ENCODE measurements at places on chromosomes 5 and 9.

- DNase-seq = peak; percentile 62
These were observed 29.8 kb upstream of the FABP6 start for GRCh38 chr5:160199410-160199911.

DNA sequence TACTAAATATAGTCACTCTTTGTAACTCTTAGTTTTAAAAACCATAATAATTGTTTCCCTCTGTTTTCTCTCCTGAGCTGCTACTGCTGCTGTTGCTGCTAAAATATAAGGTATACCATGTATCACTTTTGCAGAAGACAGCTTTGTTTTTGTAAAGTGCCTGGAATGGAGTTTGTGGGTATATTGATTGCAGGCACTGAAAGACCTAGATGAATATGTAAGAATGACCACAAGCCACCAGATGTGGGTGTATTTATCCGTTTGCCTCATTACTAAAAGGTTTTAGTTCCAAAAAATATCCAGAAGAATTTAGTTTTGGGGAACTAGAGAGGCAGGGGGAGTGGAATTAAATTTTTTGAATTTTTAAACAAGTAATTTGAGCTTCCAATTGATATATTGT lies 151.1 kb upstream of the CDKN2B start:
- DNase-seq = no peak

GRCh38 chr5:17089001-17089400 lies 128.4 kb upstream of the BASP1 start:
- no peak for DNase-seq

DNA sequence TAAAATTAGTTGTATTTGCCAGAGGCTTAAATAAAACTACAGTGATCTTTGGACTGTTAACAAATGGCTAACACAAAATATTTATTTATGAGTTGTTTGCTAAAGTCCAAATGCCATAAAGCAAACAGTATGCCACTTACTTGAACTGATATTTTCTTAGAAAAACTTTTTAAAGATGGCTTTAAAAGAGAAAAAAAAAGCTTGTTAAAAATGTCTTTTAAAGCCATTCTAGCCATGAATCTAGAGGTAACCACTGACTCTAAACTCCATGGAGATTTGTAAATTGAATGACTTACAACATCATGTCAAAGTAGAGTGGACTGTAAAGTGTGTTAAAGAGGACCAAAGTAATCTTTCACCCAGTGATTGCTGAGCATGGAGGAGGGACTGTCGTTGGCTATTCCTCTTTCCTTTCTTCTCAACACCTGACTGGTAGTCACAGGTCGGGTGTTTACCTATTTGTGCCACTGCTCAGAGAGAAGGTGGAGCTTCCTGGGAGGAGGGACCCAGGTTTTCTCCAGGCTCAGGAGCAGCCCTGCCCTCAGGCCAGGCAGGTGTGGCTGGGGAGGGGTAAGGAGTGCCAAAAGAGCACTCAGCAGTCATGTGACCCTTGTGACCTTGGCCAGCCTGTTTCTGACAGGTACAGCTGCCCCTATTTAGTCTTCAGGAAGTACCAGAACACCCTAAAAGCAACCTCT lies 69.1 kb upstream of the TJP2 start:
- no peak for DNase-seq

DNA sequence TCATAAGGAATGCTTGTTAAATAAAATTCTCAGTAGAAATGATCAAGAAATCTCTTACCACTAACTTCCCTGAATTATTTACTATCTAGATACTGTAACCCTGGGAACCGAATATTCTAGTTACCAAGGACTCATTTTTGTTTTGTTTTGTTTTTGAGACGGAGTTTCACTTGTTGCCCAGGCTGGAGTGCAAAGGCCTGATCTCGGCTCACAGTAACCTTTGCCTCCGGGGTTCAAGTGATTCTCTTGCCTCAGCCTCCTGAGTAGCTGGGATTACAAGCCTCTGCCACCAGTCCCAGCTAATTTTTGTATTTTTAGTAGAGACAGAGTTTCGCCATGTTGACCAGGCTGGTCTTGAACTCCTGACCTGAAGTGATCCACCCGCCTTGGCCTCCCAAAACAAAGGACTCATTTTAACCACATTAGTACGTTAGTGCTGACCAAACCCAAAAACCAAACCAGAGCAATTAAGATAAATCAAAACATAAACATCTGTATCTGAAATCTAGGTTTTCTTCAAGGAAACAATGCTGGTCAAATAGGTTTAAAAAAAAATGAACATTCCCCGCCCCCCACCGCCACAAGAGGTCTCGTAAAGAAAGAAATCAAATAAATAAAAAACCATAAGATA lies 3.7 kb downstream of the TXN start:
- DNase-seq = no peak

DNA sequence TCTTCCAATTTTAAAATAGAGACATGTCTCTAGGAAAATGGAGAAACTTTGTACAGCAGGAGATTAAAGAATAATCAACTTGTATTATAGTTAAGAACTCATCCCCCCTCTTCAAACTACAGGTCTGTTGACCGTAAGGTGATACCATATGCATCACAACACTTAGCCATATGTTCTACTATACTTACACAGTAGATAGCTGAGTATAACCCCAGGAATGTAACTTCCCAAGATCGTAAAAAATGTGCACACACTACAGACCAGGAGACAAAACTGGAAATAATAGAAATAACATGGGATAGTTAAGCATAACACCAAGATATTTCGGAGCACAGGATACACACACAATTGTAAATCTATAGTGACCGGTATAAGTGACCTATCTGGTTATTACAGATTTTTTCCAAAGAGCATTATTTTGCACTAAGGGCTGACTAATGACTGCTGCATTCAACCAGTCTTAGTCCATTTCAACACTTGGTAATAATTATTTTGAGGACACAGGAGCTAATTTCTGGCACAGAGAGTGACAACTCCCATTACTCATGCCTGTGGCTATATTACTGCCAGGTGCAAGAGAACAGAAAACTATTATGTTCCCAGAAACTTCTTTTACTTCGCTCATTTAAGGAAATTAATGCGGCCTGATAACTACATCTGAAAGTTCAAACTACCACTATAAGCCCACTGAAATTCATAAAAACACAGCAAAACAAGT lies 15.4 kb upstream of the ZNF622 start:
- DNase-seq = no peak

DNA sequence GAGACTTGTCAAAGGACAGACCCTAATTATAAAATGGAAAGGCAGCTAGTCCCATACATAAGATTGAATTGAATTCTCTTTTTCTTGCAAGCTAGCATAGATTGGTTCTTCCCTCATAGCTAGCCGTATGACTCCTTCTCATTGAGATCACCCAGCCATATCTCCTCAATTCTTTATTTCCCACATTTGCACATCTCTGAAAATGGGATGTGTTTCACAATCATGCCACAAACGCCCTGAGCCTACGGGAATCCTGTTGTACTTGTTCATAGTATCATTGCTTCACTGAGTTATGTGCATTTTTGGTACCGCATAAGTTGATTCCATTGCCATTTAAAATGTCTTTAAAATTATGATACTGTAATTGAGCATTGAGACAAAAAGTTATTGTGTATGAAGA lies 90.5 kb downstream of the PCSK1 start:
- no peak for DNase-seq

GRCh38 chr9:132551556-132551955 lies 30.9 kb upstream of the BARHL1 start:
- no peak for DNase-seq

DNA sequence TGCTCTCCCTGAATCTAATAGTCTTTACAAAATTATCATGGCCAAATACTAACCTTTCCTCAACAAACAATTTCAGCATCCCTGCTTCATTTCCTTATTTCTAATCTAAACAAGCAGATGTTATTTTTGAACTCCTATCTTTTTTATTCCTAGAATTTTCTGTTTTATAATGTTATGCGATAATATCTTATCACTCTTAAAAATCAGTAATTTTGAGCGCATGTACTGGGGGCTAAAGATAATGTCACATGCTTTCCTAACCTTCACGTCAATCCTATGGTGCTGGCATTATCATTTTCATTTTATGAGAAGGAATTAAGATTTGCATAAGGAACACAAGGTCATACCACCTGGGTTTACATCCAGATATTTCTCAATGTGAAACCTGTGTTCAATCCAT lies 648.0 kb downstream of the BRINP1 start:
- no peak for DNase-seq

- DNase-seq = no peak
These were observed 3.1 kb upstream of the DBH start for GRCh38 chr9:133632806-133633680.

DNA sequence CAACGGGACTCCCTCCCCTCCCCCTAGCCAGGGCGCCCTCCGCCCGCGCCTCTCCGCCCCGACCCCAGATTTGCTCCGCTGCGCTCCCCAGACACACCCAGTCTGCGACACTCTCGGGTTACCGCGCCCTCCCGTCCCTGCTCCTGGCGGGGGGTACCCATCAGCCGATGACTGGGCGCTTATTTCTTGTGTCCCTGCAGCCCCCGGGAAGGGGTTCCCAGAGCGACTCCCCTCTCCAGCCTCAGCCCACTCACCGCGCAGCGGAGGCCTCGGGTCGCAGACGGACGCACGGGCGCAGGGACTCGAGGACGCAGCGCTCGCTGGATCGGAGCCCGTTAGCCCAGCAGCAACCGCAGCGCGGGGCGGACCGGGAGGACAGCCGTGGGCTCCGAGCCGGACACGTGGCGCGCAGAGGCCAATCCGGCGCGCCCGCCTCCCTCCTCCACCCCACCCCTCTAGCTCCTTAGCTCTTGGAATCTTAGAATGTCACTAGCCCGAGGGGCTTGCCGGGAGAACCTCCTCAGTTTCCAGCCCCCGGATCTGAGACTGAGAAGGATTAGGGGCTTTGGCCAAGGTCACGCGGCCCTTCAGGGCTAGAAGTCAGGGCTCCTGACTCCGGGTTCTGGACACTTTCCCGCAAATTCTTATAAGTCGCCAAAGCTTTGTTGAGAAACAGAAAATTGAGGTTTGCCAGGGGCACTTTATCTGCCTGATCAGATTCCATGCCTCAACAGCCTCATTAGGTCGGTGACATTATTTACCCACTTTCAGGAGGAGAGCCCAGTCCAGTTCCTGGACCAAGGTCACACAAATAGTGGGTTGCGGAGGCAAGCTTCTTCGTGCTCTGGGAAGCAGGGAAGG lies at the start of gene ANXA6:
Gene ANXA6, minus strand, starts transcription at position 354 of the 861 bp plus-strand sequence. CDS start 9,878 bp downstream, outside the sequence.
- peak; percentile 69 for DNase-seq

DNA sequence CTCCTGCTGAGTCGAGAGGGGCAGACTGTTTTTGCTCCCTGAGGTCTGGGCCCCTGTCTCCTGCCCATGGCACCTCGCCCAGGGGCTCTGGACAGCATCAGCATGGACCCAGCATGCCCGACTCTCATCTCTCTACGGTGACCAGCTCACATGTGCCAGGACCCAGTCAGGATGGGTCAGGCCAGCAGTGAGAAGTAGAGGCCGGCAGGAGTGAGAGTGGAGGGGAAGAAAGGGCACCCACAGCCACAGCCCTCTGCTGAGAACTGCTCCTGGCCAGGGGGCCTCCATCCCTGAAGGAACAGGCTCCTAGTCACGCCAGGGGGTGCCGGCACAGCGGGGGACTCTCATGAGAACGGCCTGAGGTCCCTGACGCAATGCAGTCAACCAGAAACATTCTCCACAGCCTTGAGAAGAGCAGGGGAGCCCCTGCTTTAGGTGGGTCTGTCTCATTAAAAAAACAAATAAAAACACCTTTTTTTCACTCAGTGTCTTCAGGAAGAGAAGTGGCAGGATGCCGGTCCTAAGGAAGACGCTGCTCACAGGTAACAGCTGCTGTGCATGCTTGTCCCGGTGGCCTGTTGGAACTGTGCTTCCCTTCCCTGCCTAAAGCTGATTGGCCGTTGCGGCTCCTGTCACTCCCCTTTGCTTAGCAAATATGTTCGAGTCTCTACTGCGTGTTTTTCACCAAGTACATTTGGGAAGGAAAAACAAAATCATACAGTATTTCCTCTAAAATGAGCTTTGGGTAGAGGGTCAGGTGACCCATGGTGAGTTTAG lies 85.7 kb upstream of the FBXW11 start:
- no peak for DNase-seq

GRCh38 chr5:51188001-51188591 lies 195.2 kb upstream of the ISL1 start:
- no peak for DNase-seq
